ENCODE measurements at places on chromosomes 13 and 19.
A peak's percentile ranks its signal among the peaks of the same experiment; 100 is the strongest.

- DNase-seq, result no peak
Measured at GRCh38 chr13:112793545-112794445, 104.0 kb downstream of the ATP11A start.

DNA sequence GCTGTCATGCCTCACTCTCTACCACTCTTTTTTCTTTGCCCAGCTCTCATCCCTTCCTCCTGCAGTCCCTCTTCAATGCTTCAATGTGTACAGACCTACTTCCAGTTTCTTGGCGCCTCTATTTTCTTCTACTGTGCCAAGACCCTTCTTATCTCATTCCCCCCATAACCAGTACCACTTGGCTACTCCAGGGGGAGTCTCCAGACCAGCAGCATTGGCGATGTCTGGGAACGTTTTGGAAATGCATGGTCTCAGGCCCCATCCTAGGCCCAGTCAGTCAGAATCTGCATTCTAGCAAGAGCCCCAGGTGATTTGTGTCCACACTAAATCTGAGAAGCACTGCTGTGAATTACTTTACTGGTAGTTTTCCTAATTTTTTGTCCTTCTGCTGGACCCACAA, 198.2 kb downstream of the SLC7A1 start:
- DNase-seq, result no peak

GRCh38 chr13:66933994-66934393, 296.1 kb downstream of the PCDH9 start:
- no peak for DNase-seq

DNA sequence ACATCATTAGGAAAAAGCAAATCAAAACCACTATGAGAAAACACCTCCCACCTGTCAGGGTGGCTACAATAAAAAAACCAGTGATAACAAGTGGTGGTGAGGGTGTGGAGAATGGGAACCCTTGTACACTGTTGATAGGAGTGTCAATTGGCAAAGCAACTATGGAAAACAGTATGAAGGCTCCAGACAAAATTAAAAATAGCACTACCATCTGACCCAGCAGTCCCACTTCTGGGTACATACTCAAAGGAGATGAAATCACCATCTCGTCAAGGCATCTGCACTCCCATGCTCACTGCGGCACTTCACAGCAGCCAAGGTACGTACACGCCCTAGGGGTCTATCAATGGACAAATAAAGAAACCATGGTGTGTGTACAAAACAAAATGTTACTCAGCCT, 715.1 kb downstream of the UQCRFS1 start:
- DNase-seq, result no peak

- no peak for DNase-seq
Measured at GRCh38 chr13:65763811-65764210, 1466.3 kb downstream of the PCDH9 start.

DNA sequence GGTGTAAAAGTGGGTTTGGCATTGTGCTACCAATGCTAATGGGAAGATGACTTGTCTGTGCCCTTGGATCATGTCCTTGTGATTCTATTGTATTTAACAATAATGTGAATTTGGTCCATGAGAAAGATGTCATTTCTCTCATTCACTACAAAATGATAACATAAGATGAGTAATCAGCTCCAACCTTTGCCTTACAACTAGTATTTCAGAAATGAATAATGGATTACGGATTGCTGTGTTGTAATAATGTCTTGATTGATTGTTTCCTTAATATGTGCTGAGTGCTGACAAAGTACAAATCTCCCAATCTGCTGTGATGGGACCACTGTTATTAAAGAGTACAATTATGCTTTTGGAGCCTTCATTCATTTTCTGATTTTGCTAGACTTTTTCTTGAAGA, 375.0 kb downstream of the PCDH9 start:
- no peak for DNase-seq

GRCh38 chr13:85833921-85834320, 34.7 kb upstream of the SLITRK6 start:
- no peak for DNase-seq

GRCh38 chr13:79458436-79458835, 22.5 kb upstream of the NDFIP2 start:
- DNase-seq, result no peak

DNA sequence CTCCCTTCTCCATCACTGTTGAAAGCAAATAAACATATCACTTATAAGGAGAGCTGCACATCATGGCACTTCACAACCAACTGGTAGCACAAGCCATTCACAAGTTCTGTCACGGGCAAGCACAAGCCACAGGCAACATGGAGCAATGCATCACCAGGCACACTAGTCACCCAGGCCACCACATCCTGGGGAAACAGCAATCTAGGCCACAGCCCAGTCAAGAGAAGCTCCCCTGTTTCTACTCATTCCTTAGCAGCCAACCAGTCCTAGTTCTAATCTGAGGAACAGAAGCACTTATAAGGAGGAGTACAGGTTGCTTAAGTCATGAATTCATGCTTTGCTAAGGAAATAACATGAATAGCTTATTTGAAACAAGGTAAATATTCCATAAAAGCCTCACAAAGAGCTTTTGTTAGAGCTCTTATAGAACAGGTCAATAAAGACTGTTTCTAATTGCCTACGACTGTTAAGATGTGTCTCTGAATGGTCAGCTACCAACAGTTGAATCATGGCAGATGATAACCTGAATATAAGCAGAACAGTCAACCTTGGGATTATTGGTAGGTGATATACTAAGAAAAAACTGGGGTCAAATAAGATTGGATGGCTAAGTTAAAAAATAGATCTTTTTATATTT, 169.0 kb downstream of the TBC1D4 start:
- no peak for DNase-seq

- no peak for DNase-seq
Measured at GRCh38 chr13:100658363-100658762, 16.2 kb downstream of the TMTC4 start.

- peak; percentile 88 for DNase-seq
Measured at GRCh38 chr19:48419158-48419920, 25.9 kb downstream of the GRIN2D start.

DNA sequence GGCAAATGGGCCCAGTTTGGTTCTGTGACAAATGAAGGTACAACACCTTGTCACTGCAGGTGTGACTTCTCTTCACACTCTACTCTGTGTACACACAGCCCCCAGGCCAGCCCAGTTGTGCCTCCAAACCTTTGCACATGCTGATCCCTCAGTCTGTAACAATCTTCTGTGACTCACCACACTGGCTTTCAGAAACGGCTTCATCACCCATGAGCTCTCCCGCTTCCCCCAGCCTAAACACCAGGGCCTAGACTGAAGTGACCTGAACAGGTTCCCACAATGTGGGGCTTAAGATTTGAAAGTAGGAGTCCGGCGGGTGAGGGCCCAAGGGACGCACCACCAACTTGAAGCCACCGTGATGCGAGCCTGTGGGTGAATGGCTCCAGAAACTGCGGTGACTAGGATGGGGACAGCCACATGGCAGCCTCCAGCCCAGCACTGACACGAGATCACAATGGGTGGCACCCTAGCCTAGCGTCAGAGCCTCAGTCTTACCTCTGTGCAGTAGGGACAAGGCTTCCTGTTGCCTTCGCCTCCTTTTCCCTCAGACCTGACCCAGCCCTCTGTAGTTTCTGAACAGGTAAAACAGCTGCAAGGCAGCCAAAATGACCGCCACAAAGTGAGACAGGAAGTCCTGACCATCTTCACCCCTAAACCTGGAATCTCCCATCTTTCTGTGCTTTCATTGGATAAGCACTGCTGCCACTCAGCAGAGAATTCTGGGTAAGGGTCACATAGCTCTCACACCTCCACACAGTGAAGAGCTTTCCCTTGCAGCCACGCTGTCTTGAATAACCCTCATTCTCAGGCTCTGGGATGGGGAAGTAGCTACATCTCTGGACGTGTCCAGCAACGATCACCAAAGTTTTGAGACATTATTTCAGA, 34.2 kb upstream of the ZNF599 start:
- DNase-seq, result no peak

DNA sequence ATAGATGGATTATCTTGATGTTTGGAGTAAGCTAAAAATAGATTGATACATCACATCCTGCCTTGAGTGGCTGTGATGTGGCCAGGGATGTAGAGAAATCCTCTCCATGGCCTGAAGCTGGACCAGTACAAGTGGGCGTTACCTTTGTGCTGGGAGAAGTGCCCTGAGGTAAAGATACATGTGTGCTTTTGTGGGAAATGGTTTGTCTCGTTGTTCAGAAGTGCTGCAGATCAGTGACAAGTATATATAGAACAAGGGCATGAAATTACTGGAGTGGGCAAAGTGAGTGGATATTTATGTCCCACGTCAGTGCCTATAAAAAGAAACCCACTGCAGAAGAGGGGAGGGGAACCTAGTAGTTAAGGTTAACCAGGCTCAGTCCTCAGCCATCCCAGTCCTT, 12.2 kb upstream of the ZNF304 start:
- no peak for DNase-seq

DNA sequence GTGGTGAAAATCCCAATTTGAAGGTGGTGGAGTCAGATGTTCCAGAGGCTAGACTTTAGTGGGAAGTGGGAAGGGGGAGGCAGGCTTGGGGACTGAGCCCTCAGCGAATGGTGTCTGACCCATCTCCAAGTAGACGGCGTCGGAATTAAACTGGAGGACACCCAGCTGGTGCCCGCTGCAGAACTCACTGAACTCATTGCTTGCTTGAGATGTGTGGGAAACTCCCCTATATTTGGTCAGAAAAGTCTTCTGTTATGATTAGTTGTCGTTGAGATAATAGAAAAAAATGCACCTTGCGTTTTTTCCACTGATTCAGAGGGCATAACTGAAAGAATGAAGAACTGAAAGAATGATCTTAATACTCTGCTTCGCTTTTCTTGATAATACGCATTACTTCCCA, 871 bp upstream of the ZNF583 start:
- peak; percentile 26 for DNase-seq

GRCh38 chr19:35438096-35438495, 10.0 kb upstream of the FFAR2 start:
- DNase-seq, result no peak

DNA sequence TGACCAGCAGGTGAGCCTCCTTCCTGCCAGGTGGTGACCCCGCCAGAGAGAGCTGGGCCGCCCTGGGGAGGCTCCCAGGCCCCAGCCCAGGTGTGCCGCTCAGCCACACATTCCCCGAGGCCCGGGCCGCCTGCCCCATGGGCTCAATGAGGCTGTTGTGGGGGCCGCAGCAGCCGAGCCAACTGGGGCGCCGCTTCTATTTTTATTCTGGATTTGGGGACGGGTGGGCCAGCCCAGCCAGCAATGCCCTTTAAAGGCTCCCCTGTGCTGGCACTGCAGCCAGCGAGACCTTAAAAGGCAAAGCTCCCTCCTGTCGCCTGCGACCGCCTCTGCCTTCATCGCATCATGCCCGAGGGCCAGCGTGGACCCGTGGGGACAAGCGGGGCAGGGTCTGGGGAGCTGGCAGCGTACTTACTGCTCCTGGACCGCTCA, 17.7 kb upstream of the CRTC1 start:
- DNase-seq, result no peak

DNA sequence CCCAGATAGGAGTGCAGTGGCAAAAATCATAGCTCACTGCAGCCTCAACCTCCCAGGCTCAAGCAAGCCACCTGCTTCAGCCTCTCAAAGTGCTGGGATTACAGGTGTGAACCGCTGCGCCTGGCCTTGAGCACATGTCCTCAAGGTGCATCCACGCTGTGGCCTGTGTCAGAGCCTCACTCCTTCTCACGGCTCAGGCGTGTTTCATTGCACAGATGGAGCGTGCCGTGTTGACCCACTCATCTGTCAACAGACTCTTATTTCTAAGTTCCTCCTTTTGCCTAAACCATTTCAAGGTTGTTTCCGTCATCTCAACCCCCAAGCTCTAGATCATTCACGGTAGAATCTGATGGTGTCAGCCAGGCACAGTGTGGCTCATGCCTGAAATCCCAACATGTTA, 28.2 kb downstream of the ATP8B3 start:
- no peak for DNase-seq

GRCh38 chr13:69690999-69691398, 416.6 kb upstream of the ATXN8OS start:
- no peak for DNase-seq

- no peak for DNase-seq
Measured at GRCh38 chr13:23990455-23990854, 93.2 kb upstream of the C1QTNF9B start.

GRCh38 chr19:49272204-49272603, 52.8 kb downstream of the SLC6A16 start:
- no peak for DNase-seq

- no peak for DNase-seq
Measured at GRCh38 chr13:107545946-107546502, 669.3 kb downstream of the LIG4 start.

- peak; percentile 32 for DNase-seq
Measured at GRCh38 chr19:37227996-37228395, 10.0 kb downstream of the ZNF383 start.

GRCh38 chr13:37981932-37982331, 112.4 kb upstream of the TRPC4 start:
- DNase-seq, result no peak

DNA sequence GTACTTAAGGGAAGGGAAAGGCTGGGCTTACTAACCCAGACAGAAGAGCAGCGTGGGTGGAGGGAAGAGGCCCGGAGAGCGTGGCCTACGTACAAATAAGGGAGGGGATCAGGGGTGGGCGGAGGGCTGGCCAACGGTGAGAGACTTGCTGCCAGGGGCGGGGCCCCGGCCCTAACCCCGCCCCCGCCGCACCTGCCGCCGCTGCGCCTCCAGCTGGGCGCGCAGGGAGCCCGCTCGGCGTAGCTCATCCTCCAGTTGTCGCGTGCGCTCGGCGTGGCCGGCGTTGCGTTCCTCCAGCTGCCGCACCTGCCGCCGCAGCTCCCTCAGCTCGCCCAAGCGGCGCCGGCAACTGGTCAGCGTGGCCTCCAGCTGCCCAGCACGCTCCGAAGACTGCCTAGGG, 5.7 kb downstream of the HOOK2 start:
- peak; percentile 72 for DNase-seq

GRCh38 chr13:76048675-76049375, 412.7 kb downstream of the LMO7 start:
- no peak for DNase-seq

GRCh38 chr19:15300533-15301197, 31.7 kb downstream of the BRD4 start:
- DNase-seq, result no peak

DNA sequence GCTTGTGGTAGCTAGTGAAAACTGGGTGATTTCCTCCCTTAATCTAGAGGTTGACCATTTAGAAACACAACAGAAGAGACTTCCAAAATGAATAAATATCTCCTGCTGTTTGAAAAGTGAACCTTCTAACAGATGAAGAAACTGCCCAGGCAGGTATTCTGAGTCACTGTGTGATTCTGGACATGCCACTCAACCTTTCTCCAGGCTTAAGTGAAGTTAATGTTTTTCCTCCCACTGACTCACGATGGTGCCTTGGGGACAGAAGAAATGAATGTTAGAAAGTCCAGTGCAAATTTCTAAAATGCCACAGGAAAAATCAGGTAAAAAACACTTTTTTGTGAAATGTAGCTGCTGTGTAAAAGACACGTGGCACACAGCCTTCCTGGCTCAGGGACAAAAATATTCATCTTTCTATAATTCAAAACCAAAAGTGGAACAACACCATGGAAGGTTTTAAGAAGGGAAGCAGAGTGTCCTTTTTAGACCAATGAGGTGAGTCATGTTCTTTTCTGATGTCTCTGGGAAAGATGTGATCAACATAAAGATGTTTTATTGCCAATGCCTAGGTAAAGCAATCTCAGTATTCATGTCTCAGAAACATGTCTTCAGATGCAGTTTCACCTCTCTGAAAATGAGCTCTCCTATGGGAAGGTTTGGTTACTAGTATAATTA, 9.1 kb downstream of the UBE2L5 start:
- no peak for DNase-seq

GRCh38 chr19:38043649-38044144, 136.7 kb downstream of the SIPA1L3 start:
- DNase-seq, result no peak
